ENCODE measurements at places on chromosomes 11 and 22.

DNA sequence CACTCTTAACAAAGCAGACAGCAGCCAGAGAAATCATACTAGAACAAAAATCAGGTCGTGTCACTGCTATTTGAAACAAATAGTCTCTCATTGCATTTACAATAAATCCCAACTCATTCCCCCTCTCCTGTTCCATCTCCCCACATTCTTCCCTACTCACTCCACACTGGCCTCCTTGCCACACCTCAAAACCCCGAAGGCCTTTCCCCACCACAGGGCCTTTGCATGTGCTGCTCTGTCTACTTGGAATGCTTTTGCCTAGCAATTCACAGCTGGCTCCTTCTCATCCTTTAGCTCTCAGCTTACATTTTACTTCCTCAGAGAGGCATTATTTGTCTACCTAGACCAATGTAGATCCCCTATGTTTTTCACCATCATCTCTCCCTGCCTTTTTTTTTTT lies 6.3 kb upstream of the THOC5 start:
- no peak for DNase-seq

- no peak for DNase-seq
Observed at GRCh38 chr11:76336597-76336996, 44.3 kb downstream of the THAP12 start.

- DNase-seq = no peak
Observed at GRCh38 chr11:69493931-69494821, 12.7 kb downstream of the LINC01488 start.

GRCh38 chr11:1943977-1944376 lies 3.2 kb upstream of the MRPL23 start:
- DNase-seq = no peak

- DNase-seq = no peak
Observed at GRCh38 chr11:134097166-134097565, 28.3 kb downstream of the JAM3 start.

GRCh38 chr11:10673501-10674062 lies 20.0 kb downstream of the IRAG1 start:
- DNase-seq = no peak

DNA sequence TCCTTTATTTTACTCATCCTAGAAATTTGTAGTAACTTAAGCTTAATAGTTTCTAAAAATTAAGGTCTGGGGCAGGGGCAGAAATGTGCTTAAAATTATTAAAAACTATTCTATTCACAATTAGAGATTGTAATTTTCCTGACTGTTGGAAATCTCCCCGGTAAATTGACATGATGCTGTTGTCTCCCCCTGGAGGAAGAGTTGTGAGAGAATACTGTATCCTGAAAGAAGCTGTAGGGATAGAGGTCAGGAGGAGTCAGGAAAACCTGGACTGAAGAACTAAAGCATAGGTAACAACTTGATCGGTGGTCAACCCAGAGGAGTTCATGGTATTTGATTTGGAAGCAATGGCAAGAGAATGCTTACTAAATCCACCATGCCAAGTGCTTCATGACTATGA lies 16.2 kb upstream of the ESAM start:
- DNase-seq = no peak

DNA sequence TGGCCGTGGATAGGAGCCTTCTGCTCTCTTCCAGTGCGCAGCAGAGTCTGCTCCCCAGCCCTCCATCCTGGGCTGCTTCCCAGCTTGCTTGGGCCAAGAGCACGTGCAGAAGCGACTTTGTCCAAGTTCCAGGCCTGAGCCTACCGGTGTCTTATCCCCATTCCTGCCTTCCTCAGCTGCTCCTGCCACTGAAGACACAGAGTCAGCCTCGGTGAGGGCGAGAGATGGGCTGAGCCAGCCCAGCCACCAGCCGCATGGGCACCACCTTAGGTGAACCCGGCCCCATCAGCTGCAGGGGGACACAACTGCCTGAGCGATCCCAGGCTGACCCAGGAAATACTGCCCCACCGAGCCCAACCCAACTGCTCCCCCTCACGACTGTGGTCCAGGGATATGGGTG lies 847.8 kb downstream of the TBC1D22A start:
- DNase-seq = no peak

DNA sequence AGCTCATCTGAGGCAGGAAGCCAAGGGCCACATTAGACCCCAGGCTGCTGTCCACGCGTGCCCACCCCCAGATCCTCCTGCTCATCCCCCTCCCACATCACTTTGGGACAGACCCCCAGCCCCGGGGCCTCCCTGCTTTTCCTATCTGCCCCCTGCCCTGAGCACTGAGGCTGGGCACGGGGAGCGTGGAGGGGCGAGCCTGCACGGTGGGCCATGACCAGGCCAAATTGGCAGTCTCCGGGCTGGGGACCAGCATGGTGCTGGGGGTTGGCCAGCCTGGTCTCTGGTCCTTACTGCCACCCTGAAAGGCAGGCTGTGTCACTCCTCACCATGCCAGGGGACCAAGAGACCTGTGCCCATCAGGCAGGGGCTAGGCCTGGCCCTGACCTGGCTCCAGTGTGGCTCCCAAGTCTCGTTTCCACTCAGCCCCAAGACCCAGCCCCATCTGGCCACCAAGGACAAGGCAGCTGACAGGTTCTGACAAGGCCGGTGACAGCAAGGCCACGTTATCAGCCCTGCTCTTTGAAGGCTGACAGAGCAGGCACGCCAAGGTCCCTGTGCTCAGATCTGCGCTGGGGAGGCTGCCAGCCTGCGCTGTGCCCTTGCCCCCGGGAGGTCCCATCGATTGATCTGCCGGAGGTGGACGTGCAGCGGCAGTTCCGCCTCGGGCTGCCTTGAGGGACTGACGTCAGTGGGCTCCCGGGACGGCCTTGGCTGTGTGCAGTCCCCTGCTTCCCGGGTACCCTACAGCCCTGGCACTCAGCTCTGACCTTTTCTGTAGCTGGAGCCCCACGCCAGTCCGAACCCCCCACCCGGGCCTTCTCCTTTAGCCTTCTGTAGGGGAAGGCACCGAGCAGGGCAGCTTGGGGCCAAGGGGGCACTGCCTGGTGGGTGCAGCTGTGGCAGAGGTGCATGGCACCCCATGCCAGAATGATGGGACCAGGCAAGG lies 3.6 kb downstream of the TNNI2 start:
- DNase-seq = no peak

GRCh38 chr11:65401073-65401802 lies 14.8 kb downstream of the FRMD8 start:
- DNase-seq = no peak

DNA sequence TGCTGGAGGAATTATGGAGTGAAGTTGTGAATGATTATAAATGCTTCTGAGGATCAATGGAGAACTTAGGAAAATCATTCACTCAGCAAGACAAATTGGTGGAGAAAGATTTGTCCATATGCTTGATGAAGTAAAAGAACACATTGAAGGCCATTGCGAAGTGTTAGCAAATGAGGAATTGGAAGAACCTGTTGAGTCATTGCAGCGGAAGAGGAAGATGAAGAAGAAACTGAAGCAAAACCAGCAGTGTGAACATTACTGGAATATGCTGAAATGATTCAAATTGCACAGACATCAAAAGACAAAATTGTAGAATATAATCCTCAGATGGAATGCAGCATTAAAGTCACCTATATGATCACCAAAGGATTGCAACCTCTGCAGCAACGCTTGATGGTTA lies 168.1 kb downstream of the ADAMTS15 start:
- no peak for DNase-seq

DNA sequence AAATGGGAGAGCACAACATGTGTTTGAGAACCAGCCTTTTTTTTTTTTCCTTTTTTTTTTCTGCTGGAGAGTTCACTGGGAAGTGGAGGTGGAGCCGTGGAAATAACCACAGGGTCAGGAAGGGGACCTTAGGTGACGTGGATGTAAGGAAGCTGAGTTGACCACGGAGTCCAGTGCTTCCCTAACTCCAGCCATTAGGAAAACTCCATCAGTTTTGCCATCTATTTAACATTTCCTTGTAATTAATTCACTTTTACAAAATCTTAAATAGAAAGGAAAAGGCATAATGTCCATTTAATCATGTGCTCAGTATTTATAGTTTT lies 2.0 kb upstream of the CDK2AP2 start:
- no peak for DNase-seq

All from stimulated activated naive CD8-positive, alpha-beta T cell treated with anti-CD3 and anti-CD28 coated beads, Interleukin-15, amount 100 ng/mL, for 72 hours (primary cell).